Stimulated activated CD4-positive, alpha-beta T cell treated with anti-CD3 and anti-CD28 coated beads, Interleukin-1b, Interleukin-23, amount 100 ng/mL, for 1 hour (primary cell): ENCODE measurements at places on chromosomes 16 and 17.

DNA sequence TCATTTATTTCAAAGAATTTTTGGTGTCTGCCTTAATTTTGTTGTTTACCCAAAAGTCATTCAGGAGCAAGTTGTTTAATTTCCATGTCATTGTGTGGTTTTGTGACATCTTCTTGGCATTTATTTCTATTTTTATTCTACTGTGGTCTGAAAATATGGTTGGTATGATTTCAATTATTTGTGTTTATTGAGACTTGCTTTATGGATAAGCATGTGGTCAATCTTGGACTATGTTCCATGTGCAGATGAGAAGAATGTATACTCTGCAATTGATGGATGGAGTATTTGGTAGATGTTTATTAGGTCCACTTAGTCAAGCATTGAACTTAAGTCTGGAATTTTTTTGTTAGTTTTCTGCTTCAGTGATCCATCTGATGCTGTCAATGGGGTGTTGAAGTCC is 383.0 kb downstream of the PMP22 start:
- DNase-seq = no peak

GRCh38 chr17:67970783-67971182 is 25.5 kb downstream of the C17orf58 start:
- no peak for DNase-seq

DNA sequence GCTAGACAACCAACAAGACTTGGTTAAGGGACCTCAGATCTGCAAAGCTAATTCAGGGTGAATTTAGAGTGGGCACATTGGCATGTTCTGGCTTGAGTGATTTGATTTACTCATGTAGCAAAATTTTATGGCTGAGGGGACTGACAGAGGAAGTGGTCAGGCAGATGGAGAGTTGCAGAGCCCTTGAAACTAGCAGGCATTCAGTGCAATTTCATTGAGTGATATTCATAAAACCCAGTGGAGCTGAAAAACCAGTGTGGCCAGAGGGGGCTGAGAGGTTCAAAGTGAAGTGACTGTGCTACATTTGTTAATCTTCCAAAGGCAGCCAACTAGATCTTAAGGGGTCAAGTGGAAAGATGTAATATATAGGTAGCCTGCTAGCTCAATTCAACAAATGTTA is 2.2 kb upstream of the TMEM94 start:
- no peak for DNase-seq

GRCh38 chr16:84410361-84411138 is 42.2 kb downstream of the ATP2C2 start:
- no peak for DNase-seq

DNA sequence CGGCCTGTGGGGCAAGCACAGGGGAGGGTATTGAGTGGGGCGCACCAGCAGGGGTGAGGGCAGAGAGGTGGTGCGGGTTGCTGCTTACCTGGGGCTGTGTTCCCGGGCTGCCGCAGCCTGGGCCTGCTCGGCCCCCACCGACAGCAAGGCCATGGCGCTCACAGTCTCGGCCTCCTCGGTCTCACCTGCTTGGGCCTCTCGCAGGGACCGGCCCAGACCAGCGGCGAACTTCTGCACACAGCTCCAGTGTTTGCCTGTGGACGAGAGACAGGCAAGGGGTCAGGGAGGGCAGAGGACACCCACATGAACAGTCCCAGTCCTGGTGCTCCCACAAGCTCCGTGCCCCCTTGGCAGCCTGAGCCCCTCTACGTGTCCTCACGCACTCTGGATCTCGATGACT is 7.9 kb downstream of the G6PC3 start:
- DNase-seq = no peak

DNA sequence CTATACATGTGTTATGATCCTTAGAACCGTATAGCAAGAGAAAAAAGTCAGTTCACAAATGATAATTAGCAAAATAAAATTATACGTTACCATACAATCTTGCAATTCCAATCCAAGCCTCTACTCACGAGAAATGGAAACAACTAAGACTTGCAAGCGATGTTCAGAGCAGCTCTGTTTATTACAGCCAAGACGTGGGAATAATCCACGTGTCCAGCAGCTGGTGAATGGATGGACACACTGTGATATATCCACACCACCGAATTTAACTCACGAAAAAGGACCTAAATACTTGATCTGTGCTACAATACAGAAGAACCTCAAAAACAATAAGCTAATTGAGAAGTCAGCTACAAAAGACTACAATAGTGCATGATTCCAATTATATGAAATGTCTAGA is 88.1 kb downstream of the ADCY9 start:
- DNase-seq = no peak

DNA sequence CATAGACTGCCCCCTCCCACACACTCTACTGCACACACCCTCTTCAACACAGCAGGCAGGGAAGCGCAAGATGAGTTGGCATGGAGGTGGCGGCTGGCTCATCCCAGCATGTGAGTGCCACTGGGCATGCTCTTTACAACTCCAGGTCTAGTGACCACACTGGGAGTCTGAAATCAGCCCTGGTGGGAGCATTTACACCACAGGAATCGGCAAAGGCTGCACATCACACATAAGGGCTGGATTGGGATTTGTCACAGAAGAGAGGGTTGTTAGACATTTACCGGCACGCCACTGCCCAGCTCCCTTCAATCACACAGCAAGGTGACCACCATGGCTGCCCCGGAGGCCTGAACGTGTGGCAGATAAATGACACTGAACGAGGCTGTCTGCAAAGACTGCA is 49.4 kb downstream of the ENGASE start:
- DNase-seq = no peak

GRCh38 chr17:55421179-55421934 is at the start of gene MMD:
TSS of gene MMD (minus strand) at chr17:55421835. CDS start at chr17:55421695, 140 bp downstream.
- DNase-seq = no peak

DNA sequence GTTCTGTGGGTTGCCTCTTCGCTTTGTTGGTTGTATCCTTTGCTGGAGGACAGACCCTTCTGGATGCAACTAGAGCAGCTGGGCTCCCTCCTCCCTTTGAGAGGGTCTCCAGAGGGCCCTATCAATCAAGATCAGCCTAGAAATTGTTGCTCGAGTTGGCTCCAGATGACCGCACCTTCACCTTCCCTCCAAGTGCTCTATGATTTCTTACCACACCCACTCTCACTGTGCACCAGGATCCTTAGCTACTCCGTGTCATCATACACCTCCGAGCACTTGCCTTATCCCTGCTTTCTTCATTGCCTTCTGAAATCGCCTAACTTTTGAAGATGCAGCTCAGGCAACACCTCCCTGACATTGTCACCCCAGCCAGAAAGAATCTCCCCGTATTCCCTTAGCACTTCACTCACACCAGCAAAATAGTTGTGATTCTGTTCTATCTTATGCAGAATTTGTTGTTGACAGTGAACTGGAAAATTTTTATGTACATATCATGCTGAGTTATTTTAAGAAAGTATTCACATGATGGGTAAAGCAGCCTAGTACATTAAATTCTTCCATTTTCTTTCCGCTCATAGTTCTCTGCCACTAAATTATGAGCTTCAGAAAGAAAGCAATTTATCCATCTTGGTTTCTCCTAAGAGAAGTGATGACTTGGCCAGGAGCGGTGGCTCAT is 52.9 kb downstream of the ABAT start:
- DNase-seq = no peak

DNA sequence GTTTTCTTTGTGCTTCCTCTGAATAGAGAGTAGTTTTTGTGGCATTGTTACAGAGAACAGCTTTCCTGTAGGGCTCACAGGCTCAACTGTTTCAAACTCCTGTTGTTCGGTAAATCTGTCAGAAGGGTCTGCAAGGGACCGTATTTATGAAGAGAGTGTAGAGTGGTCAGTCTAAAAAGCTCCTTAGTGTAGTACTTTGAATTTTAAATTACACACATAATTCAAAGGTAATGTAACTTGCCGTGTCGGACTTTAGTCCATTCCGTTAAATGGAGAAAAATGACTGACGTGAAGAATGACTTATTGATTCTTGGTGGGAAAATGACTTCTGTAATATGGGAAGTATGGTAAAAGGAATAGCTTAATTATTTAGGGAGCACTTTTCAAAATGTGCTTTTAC is 190.9 kb downstream of the WWOX start:
- DNase-seq = no peak

DNA sequence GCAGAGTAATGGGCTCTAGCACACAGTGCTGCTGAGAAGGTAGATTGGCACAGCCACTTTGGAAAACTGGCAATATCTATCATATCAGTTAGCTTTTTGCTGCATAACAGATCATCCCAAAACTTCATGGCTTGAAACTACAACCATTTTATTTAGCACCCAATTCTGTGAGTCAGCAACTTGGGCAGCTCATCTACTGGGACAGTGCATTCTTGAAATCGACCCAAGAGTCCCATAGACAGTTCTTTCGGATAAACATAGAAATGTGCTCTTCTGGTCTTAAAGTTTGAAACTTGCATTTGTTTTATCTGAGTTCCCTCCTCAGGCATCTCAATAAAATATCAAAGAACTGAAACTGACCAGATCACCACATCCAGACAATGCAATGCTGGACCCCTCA is 76.7 kb downstream of the CEP112 start:
- DNase-seq = no peak

DNA sequence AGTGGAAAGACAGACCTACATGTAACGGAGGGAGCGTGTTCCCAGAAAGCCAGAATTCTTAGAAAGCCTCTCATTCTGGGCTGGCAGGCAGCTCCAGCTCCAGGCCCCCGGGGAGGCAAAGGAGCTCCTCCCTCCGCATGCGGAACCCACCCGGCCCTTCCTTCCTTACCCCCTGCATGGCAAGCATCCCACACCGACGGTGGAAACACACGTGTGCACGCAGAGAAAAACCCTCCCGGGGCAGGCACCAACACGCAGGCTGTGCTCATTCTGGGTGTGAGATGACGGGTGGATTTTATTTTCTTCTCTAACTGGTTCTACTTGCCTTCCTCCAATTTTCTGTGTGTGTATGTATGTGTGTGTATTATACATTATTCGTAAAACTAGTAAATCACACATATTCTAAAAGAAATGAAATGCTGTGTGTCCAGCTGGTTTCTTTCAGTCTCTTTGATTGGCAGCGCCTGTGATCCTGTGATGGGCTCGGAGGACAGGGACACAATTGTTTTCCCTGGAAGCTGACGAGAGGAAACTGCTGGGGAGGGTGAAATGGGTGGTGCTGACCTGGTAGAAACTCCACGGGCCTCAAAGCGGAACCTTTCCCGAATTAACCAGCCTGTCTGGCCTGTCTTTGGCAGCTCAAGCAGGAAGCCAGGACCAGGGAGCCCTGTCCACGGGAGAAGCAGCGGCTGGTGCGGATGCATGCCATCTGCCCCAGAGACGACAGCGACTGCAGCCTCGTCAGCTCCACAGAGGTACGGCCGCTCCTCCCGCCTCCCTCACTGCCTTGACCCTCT is 22.2 kb downstream of the CARD14 start:
- no peak for DNase-seq

DNA sequence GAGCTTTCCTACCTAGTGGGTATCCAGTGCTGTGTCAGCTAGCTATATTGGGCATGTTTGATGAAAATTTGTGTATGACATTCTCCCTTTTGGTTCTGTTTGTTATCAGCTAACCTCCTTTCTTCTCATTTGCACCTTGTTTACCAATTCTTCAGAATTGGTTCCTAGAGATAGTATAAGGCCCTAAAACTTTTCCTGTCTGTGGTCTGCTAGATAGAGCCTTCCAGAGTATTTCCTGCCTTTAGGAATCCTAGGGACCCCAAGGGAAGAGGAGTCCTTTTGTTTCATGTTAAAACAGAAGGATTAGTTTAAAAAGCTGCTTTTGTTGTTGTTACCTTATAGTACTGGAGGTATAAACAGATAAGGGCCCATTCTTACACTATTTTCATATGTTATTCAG is 11.5 kb downstream of the MAP3K3 start:
- DNase-seq = no peak

DNA sequence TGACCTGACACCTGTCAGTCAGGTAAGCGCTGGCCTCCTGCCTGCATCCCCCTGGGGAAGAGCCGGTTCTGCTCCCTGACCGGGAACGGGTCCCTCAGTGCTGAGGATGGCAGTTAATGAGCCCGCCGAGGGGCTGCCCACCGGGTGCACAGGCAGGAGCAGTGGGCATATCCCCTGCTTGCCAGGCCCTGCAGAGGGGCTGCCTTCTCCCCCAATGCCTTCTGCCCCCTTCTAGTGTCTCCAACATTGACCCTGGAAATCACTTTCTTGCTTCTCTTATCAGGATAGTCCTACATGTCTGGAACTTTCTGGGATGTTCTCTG is 388.5 kb downstream of the SEC14L1 start:
- no peak for DNase-seq

DNA sequence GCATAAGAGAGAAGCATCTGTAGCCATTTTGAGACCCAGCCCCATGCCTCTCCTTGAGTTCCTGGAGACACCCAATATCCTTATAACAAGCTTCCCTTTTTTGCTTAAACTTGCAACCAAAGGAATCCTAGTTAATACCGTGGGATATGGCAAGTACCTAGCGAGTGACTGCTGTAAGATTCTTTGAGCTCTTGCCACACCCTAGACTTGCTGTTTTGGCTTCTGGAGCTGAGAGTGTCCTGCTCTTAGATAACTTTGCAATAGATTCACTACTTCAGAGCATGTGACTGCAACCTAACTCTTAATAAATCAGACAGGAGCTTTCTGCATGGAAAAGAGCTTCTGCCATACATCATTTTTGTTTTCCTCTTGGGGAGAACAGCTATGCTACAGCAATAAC is 58.3 kb downstream of the AKAP1 start:
- no peak for DNase-seq

- DNase-seq = no peak
Measured at GRCh38 chr16:29712809-29713208, 33.0 kb downstream of the C16orf54 start.

DNA sequence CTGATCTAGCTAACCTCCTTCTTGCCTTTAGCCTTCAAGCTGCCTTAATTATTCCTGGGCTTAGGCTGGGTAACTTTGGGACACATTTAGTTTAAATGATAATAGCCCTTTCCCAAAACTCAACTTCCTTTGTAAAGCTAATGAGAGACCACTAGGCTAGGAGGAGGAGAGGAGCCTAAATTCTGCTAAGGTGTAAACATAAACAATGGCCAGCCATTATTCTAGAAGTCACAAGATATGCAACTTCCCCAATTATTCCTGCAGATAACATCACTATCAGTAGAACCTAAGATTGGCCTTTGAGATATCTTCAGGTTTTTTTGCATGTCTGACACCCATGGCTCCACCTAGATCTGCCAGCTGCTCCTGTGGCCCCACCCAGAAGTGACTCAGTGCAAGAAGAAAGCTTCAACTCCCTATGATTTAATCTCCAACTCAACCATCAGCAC is 131.2 kb upstream of the FAM20A start:
- no peak for DNase-seq

DNA sequence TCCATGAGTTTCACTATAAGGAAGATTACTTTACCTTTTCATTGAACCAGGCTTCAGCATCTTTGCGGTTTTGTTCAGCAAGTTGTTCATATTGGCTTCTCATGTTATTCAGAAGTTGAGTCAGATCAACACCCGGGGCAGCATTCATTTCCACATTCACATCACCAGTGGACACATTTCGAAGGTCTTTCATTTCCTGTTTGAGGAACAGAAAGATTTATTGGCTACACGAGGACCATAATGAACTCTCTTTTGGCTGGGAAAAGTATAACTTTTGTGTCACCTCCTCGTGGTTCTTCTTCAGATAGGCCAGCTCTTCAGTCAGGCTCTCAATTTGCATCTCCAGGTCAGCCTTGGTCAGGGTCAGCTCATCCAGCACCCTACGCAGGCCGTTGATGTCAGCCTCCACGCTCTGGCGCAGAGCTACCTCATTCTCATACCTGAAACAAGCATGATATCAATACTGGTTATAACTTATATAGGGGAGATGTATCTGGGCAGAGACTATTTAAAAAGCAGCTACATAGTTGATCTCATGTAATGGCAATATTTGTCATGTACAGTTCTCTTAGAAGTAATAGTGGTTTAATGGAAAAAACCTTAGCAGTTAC is 2.1 kb downstream of the KRT10 start:
- no peak for DNase-seq

GRCh38 chr16:62965831-62966230 is 929.6 kb upstream of the CDH8 start:
- DNase-seq = no peak
